Esophagus squamous epithelium (tissue), 5 donors: ENCODE measurements at places on chromosomes 13 and 19.

DNA sequence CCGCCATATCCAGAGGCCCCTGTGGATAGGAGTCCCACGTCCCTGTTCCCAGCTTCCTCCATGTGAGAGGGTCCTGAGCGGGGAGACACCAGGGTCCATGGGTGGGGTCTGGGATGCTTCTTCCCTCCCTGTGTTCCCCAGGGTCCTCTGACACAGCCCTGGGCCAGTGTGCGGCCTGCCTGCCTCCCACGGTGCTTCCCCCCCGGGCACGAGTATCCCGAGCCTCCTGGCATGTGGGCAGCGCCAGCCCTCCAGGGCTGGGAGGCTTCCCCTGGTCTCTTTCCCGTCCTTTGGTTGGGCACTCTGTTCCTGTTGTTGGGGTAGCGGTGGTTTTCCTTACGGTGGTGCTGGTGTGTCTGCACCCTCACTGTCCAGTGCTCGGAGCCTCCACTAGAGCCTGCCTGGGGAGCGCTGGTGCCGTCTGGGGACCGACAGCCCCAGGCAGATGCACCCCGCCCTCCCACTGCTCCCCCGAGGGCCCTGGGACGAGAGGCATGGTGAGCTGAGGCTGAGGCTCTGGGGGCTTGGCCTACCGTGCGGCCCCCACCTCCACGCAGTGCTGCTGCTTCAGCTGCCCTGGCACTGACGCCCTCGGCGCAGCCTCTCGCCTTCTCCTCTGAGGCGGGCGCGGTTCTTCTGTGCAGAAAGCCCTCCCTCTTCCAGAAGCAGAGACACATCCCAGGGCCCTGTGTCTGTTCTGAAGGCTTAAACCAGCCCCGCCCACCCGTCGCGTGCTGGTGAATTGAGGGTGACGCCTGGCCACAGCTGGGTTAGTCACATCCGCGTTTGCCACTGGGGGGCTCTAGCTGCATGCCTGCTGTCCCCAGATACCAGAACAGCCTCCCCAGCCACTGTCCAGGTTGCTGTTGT is 27.9 kb downstream of the PLEKHJ1 start:
- no peak for DNase-seq

DNA sequence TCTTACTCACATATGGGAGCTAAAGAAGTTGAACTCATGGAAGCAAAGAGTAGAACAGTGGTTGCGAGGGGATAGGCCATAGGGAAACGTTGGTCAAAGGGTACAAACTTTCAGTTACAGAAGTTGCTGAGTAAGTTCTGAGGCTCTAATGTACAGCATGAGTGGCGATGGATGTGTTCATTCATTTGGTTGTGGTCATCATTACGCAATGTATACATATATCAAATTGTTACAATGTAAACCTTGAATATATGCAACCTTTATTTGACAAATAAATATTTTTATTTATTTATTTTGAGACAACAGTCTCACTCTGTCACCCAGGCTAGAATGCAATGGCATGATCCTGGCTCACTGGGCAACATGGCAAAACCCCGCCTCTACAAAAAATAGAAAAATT is 38.7 kb downstream of the ZIC5 start:
- DNase-seq, result no peak

DNA sequence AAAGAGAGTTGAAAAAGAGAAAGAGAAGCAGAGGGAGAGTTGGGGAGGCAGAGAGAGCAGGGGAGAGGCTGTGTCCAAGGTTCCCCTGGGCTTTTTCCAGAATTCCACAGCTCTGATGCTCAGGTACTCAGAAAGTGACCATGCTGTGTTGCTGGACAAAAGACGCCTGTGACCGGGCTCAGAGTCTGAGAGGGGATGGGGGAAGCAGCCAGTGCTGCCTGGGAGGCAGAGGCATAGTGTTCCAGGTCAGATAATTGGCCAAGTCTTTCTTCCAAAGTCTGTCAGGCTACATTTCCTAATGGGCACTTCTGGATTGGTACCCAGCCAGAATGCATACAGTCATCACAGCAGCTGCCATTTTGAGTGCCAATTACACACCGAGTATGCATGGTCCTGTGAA is 86.1 kb downstream of the PTPRS start:
- DNase-seq, result no peak

- no peak for DNase-seq
Measured at GRCh38 chr19:51136851-51137551, 5.1 kb upstream of the SIGLEC7 start.

GRCh38 chr19:42376177-42376555 is 13.9 kb downstream of the CNFN start:
- DNase-seq, result no peak

DNA sequence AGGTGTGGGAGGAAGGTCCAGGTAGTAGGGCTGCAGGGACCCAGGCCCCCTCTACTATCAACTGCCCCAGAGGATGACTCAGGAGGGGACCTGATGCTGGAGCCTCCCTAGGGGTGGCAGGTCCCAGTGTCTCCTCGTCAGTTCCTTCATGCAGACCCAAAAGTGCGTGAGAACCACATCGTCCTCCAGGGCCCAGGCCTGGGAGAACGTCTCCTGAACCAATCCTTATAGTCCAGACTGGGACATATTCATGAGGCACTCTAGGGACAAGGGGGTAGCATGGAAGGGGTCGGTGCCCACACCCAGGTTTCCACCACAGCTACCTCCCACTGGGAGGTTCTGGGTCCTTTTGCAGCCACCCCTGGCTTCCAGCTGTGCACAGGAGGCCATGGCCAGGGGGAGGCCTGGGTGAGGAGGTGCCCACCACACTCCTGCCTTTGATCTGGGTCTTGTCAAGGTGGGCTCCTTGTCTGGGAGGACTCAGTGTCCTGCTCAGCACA is 38.0 kb upstream of the TPM4 start:
- no peak for DNase-seq

DNA sequence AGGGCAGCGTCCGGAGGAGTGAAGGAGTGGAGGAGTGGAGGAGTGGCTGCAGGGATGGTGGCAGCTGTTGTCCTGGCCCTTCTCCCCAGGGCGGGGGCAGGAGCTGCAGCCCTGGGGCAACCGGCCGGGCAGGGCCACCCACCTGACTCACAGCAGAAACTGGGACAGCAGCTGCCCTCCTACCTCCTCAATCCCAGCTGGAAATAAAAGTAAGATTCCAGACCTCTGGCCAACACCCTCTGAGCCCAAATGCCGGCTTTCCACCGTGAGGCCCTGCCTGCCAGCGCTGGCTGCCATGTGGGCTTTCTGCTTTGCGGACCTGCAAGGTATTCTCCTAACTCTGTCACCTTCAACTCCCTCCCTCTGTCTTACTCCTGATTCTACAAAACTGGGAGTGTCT is 3.3 kb upstream of the CLPP start:
- no peak for DNase-seq

DNA sequence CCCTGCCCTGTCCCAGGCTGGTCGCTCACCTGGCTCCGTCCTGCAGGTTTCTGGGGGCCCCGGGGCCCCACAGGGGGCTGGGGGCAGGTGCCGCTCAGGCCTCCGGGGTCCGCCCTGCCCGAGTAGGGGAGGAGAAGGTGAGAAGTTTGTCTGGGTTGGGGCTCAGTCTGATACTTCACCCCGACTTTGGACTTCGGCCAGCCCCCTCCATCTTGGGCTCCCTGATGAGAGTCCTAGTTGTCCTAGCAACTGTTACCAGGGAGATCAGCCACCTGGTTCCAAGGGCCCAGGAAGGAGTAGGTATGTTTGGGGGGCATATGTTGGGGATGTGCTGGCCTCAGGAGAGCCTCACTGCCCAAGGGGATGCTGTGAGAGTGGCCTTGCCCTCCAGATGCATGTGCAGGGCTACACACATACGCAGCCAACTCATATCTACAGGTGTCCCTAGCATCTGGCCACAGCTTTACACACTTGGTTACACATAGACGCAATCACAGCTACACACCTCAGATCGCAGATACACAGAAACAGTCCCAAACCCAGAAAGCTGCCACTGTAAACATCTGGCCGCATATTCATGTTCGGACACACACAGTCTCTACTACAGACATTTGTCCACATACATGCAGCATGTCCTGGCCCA is 3.4 kb downstream of the NUMBL start:
- DNase-seq, result no peak

- no peak for DNase-seq
Measured at GRCh38 chr13:80690208-80690607, 349.3 kb upstream of the SPRY2 start.

DNA sequence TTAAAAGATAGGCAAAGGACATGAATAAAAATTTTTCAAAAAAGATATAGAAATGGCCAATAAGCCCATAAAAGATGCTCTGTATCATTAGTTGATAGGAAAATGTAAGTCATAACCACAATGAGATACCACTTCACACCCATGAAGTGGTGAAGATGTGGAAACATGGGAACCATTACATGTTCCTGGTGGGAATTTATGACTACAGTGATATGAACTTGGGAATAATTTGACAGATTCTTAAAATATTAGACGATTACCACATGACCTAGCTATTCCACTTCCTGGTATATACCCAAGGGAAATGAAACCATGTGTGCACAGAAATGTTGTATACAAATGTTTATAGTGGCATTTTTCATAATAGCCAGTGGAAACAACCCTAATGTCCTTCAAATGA is 232.2 kb downstream of the GGACT start:
- DNase-seq, result no peak

GRCh38 chr13:78540058-78540457 is 63.3 kb downstream of the POU4F1 start:
- DNase-seq, result no peak

DNA sequence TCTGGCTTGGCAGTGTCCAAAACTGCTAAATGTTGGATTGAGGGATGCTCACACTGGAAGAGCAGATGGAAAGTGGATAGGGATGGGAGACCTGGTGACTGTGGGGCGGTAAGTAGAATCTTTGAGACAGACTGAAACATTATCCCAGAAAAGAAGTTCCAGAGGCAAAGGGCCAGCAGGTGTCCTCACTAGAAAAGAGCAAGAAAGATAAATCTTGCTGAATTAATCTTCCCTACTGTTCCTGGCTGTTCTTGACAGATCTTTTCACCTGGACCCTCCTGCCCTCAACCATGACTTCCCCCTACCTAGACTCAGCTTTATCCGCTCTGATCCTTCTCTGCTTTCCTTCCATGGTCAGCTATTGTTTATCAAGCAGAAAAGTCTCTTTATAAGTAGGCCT is 35.0 kb upstream of the FRY start:
- DNase-seq, result no peak

DNA sequence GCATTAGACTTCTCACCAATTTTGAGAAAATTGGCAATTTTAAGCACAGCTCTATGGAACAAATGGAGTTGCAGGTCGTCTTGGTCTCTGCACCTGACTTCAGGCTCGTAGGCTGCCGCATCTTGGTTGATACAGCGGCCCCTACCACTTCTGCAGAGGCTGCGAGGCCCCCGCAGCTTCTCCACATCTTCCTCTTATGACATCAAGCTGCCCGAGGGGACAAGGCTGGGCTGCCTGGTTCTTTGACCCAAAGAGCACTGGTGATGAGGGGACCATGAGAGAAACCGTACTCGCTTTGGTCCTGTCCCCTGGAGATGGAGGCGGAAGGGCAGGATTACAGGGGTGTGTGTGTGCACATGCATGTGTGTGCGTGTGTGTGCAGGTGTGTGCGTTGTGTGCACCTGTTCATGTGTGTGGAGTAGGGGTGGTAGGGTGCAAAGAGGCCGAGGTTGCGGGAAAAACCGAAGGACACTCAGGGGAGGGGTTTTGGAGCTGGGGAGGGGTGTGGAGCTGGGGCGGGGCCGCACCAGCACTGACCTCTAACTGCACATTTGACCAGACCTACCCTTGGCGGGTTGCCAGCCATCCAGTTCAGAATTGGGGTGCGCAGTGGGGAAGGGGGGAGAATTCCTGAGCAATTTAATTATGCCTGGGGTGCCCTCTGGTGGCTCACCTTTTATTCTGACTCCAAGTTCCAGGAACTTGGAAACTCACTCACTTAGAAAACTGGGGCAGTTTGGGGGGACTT is 65.1 kb upstream of the ARHGEF7 start:
- DNase-seq, result no peak

DNA sequence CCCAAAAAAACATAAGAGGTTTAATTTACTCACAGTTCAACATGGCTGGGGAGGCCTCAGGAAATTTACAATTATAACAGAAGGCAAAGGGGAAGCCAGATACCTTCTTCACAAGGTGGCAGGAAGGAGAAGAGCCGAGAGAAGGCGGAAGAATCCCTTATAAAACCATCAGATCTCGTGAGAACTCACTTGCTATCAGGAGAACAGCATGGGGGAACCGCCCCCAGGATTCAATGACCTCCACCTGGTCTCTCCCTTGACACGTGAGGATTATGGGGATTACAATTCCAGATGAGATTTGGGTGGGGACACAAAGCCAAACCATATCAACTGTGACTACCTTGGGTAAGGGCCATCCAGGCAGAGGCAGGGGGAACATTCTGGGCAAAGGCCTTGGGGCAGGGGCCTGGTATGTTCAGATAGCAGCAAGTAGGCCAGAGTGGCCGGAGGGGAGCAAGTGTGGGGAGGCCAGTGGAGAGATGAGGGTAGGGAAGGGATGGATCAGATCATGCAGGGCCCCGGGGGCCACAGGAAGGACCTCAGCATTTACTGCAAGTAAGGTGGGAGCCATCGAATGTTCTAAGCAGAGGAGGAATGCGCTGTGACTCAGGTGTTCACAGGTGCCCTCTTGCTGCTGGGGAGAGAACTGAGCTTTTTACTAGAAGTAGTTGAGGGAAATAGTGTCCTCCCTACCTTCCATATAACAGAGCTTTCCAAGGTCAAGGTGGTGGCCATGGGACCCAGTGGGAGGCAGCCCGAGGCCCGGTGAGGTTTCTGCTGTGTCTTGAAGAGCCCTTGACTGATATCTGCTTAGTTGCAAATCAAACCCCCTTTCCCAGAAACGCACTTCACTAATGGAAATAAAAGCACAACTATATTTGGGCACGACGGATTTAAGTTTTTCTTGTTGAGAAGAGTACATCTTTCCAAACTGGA is 18.0 kb downstream of the RAB3D start:
- no peak for DNase-seq

GRCh38 chr19:39194832-39195542 is 1.8 kb upstream of the NCCRP1 start:
- no peak for DNase-seq

DNA sequence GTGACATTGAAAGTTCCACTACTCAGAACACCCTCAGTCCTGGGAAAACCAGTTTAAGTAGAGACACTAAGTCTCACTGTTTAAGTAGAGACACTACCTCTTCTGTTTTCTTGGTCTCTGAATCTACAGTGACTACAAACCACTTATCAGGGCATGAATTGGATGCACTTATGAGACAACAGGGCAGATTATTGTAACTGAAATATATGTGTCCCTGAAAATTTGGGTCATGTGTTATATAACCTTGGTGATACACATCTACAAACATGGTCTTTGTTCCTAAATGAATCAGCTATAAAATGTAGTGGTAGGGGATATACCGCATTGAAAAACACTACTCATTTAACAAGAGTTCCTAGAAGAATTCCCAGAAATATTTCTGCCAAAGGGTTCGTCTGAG is 55.7 kb downstream of the SERP2 start:
- DNase-seq, result no peak
